Endothelial cell of coronary artery (primary cell): ENCODE measurements at places on chromosomes 3 and 15. TPM values are rescaled to one million over a fixed set of nuclear protein-coding genes. Genes with fewer than 3 reads are reported as not detected.

ST8SIA2 gene
- not detected in 2 replicates for total RNA-seq

GHSR gene
- total RNA-seq, result not detected in 2 replicates

PLSCR5 gene
- total RNA-seq, result not detected in 2 replicates

ZNF502 gene
- total RNA-seq, result 3.4 and 4.9 TPM in 2 replicates

CPLX3 gene
- not detected in 2 replicates for total RNA-seq

KCNAB1 gene
- total RNA-seq, result 0.63 and 3.6 TPM in 2 replicates
